ENCODE measurements at places on chromosomes 11 and 22.

- no peak for DNase-seq
These were observed 9.1 kb upstream of the TTLL8 start for GRCh38 chr22:50067244-50067643.

- DNase-seq, result no peak
These were observed 593.5 kb upstream of the FAT3 start for GRCh38 chr11:91630916-91631673.

- DNase-seq, result no peak
These were observed 887.2 kb downstream of the BRD1 start for GRCh38 chr22:48940266-48941032.

DNA sequence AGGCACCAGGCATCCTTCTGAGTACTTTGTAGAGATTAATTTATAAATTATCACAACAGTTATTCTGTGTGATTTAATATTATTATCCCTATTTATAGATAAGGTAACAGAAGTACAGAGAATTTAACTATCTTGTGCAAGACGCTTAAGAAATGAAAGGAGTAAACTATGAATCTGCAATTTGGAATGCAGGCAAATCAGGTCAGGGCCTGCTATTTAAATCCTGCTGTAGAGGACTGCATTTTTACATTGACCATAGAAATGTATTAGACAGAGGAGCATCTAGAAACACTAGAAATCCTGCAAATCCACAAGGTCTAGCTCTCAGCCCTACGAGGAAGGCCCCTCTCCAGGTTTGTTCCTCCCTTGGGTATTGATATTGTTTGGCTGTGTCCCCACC is 336.2 kb downstream of the ETS1 start:
- DNase-seq, result no peak

GRCh38 chr11:68524213-68524612 is 63.7 kb downstream of the PPP6R3 start:
- no peak for DNase-seq

DNA sequence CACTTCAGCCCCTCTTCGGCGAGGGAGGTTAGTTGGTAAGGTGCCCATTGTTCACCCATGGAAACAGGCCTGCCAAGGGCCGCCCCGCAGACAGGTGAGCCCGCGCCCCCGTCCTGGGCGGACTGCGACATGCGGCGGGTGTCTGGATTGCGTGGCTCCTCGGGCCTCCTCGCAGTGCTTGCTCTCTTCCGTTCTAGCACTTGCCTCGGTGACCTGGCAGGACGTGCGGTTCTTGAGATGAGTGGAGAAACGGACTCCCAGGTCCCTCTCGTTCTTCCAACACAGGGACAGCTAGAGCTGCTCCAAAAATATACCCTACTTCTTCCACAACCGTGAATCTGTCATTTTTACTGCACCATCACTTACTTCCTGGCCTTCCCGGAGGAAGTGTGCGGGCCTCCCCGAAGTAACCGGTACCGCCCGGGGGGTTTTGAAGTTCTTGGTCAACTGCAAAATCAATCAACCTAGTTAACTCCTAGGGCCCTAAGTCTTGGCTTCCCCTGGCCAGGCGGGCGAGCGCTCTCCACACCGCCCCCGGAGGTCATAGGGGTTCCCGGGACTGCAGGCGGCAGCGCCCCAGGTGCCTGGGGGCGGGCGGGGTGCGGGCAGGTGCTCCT is 745 bp upstream of the ZBTB44 start:
- DNase-seq, result peak; percentile 51

- no peak for DNase-seq
These were observed 303.9 kb downstream of the ETS1 start for GRCh38 chr11:128283451-128283850.

GRCh38 chr11:95156133-95156721 is 66.6 kb downstream of the ENDOD1 start:
- DNase-seq, result no peak

DNA sequence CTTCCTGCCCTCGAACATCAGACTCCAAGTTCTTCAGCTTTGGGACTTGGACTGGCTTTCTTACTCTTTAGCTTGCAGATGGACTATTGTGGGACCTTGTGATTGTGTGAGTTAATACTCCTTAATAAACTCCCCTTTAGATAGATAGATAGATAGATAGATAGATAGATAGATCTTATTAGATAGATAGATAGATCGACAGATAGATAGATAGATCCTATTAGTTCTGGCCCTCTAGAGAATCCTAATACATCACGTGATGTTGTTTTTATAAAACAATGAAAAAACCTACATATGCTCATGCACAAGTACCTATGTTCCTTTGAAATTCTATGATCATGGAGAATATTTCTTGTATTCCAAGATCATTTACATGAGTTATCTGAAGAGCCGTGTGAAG is 23.9 kb downstream of the APOBEC3H start:
- DNase-seq, result no peak

DNA sequence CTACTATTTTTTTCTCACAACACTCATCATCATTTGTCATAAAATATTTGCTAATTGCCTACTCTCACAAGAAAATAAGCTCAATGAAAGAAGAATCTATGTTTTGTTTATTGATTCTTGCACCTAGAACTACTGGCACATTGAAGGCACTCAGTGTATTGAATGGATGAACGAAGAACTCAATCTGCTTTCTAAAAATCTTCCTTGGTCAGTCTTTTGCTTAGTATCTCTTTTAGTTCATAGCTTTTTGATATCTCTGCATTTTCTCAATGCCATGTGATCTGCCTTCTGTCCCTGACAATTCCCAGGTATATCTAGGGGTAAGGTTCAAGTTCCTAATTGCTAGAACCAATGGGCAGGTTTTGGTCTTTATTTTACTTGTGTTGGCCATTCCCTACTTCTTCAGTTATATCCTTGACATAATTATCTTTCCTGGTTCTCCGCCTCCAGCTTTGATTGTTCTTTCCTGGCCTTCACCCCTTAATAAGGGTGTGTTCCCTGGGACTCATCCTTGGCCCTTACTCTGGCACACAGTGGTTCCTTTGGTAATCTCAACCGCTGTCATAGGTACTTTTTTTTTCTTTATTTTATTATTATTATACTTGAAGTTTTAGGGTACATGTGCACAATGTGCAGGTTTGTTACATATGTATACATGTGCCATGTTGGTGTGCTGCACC is 96.4 kb downstream of the CCDC83 start:
- DNase-seq, result no peak

- no peak for DNase-seq
These were observed 288 bp upstream of the KRTAP5-8 start for GRCh38 chr11:71537537-71537936.

DNA sequence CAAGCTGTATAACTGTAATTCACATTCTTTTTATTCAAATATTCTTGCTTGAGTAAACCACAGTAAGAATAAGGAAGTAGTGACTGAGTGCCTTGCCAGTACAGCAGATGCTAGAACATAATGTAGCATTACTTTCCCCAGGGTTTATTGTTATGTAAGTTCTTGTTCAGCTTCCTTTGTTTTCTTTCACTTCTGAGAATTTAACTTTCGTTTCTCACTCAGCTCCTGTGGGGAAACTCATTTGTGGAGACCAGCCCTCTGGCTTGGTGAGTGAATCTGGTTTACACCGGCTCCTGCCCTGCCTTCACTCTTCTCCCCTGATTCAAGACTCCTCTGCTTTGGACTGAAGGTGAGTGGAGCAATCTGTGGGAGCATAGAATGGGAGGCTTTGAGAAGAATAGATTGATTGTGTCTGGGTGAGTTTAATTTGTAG is at the start of gene TRIM22:
TSS of gene TRIM22 (plus strand) at position 240 of the 433 bp plus-strand sequence. CDS start 6,443 bp downstream, outside the sequence.
- DNase-seq, result no peak

DNA sequence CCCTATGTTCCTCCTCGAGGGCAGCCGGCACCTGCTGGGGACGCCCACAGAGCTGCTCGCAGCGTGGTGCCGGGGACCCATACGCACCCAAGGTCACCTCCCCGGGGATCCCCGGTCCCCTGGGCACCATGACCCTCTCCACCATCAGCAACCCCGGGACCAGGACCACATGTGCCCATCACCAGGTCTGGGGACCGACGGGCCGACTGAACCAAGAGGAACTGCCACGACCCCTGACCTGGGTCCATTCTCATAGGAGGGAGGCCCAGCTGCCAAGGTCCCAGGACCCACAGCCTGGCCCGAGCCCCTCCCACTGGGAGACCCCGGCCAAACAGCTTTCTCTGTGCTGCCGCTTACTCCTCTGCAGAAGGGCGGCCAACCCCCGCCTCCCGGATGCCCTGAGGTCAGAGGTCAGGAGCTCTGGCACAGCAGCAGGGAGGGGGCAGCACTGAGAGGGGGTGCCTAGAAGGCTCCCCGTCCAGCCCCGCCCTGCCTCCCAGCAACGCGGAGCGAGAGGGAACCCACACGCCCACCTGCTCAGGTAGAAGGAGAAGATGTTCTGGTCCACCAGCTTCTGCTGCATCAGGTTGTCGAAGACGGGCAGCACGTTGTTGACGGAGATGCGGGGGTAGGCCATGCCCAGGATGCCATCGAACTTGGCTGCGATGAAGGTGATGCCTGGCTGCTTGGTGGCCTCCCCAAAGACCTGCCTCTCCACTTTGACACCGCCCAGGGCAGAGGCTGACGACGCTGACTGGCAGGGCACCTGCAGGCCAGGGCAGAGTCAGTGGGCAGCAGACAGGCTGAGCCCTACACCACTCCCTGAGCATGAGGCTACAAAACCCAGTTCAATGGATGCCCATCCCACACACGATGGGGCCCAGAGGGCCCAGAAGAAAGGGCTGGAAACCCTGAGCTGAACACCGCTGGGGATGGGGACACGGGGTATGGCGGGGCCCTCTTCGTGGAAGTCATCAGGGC is 6.6 kb downstream of the CTSD start:
- DNase-seq, result no peak

DNA sequence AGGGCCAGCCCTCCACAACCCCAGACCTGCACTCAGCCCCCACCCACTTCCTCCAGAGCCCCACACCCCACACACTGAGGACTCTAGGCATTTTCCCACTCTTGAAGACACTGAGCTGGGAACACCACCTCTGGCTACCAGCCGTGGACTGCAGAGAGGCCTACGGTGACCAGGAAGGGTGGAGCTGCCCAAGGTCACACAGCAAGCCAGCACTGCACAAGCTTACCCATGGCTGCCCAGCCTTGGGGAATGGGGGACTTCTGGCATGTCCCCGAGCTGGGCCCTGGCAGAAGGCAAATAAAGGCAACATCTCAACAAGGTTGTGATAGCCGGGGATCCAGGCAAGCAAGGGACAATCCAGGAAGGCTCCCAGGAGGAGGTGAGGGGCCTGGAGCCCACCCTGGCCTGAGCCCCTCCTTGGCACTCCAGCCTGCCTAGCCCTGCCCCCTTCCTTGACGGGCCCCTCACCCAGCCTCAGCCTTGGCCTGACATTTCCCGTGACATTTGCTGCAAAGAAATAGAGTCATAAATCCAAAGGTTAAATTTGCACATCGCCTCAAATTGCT is 5.5 kb downstream of the RTN4R start:
- DNase-seq, result no peak

DNA sequence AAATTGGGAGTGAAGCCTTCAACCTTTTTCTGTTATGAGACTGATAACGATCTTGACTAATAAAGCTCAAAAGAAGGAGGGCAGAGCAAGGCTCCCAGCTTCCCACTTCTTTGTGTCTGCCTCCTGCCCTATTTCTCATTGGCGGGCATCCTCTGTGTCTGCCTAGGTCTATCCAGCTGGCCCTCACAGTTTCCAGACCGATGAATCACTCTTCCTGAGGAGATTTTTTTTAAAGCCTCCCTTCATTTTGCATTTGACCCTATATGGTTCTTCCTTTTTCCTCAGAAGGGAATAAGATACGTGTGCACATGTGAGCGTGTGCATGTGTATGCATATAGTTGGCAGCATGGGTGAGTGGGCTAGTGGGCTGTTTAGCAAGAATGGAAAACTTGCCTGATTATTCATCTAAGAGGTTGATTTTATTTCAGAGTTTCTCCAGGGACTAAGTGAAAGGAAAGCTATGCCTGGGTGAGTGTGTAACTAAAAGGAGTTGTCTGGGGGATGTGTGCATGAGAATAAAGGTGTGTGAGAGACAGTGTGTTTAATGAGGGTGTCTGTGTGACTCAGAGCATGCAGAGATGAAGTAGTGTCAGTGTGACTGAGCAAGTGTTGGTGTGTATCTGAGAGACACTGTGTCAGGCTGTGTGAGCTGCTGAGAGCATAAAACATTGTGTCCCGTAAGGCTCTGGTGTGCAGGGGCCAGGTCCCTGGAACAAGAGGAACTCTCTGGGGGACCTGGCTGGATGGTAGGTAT is 12.2 kb downstream of the PHLDB1 start:
- no peak for DNase-seq

GRCh38 chr11:46359953-46360352 is 12.7 kb downstream of the DGKZ start:
- no peak for DNase-seq

GRCh38 chr11:46280706-46281105 is 3.2 kb downstream of the CREB3L1 start:
- no peak for DNase-seq

GRCh38 chr22:41446057-41446501 is 522 bp downstream of the TOB2 start:
- no peak for DNase-seq

DNA sequence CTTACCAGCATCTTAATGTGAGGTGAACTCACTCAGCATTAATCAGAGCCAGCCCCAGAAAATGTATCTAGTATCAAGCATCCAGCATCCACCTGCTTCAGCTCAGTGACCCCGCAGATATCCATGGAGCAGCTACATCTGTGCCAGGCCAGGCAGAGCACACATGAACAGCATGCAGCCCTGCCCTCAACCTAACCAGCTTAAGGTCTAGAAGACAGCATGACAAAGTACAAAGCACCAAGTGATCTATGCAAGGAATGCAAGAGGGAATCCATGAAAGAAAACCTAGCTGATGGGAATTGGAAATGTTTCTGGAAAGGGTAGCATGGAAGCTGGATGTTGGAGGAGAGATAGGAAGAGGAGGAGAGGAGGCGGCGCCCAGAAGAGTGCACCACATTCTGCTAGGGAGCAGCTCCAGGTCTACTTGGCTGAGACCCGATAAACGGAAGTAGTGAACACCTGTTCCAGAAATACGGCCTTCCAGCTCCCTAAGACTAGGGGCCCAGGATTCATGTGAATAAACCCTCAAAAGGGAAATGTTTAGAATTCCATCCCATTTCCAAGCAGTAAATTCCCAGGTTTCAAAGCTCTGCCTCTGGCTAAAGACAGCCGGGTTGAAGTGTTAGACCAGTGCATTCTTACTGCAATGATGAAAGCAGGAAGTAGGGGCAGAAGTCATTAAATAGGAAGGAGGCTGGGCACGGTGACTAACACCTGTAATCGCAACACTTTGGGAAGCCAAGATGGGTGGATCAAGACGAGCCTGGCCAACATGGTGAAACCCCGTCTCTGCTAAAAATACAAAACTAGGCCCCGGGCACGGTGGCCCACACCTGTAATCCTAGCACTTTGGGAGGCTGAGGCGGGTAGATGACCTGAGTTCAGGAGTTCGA is 23.5 kb upstream of the L3MBTL2 start:
- DNase-seq, result peak; percentile 7

- peak; percentile 49 for DNase-seq
These were observed 222.0 kb downstream of the DBX1 start for GRCh38 chr11:19938169-19938856.

DNA sequence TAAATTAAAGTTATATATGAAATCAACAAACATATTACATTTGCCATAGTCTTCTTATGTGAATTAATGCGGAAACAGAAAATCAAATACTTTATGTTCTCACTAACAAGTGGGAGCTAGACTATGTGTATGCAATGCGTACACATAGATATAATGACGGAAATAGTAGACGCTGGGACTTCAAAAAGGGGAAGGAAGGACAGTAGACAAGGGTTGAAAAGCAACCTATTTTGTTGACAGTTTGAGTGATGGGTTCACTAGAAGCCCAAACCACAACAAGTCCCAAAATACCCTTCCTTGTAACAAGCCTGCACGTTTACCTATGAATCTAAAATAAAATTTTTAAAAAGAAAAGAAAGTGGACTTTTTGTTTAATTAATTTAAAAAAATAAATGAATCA is 430.8 kb upstream of the CNTN5 start:
- DNase-seq, result no peak

GRCh38 chr11:4118107-4118506 is 23.5 kb downstream of the RRM1 start:
- DNase-seq, result no peak

Data from NCI-H2081 (cell line).